ENCODE measurements at places on chromosomes 2 and 18. TPM values are rescaled to one million over a fixed set of nuclear protein-coding genes. Genes with fewer than 3 reads are reported as not detected.

The UCN gene
- total RNA-seq = 6.0 TPM

The SLC35G4 gene
- not detected for total RNA-seq

- DNase-seq = no peak
Measured at GRCh38 chr18:74217476-74218143, 69.3 kb downstream of the TIMM21 start.

DNA sequence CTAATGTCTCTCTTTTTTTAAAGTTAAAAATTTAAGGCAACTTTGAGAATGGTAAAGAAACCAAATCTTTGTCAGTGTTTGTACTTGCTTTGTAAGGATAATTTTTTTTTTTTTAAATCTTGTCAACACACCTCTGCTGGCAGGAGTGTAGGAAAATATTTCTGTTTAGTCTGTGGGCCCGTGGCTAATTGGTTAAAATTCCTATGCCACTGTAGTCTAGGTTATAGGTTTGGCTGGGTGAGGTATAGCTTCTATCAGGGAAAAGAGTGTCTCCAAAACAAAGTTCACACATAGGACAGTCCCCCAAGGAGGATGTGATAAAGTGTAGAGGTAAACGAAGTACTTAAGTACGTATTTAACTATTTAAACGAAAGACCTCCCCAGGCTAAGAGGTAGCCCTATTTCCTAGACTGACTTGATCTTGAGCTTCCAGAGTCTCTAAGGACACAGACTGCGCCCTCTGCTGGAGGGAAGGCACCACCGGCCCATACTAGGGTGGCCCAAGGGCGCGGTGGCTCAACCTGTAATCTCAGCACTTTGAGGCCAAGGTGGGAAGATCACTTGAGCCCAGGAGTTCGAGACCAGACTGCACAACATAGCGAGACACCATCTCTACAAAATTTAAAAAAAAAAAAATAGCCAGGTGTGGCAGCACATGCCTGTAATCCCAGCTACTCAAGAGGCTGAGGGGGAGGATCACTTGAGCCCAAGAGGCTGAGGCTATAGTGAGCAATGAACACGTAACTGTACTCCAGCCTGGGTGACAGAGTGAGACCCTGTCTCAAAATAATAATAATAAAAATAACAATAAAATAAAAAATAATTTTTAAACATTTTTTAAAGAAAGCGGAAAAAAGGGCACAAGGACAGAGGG, 8.9 kb downstream of the TEX44 start:
- peak; percentile 86 for DNase-seq

- DNase-seq = no peak
Measured at GRCh38 chr2:46352621-46353020, 55.4 kb downstream of the EPAS1 start.

DNA sequence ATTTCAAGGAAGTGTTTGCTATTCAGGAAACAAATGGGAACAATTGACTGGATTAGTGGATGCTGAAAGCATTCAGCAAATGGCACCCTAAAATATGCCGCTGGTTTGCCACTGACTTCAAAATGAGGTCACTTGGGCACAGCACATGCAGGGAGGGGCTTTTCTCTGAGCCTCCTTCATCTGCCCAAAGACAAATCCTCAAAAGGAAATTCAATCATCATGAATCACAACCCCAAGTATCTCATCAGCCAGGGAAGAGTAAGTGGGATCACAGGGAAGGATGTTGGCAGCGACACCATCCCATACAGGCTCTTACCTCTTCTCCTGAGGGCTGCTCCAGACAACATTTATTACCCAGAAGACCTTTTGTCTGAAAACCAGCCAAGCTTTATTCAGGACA, 14.4 kb upstream of the SP140L start:
- no peak for DNase-seq

- no peak for DNase-seq
Measured at GRCh38 chr2:201704536-201704935, 6.1 kb upstream of the MPP4 start.

- DNase-seq = no peak
Measured at GRCh38 chr18:64749884-64750283, 601.0 kb upstream of the LINC00305 start.

DNA sequence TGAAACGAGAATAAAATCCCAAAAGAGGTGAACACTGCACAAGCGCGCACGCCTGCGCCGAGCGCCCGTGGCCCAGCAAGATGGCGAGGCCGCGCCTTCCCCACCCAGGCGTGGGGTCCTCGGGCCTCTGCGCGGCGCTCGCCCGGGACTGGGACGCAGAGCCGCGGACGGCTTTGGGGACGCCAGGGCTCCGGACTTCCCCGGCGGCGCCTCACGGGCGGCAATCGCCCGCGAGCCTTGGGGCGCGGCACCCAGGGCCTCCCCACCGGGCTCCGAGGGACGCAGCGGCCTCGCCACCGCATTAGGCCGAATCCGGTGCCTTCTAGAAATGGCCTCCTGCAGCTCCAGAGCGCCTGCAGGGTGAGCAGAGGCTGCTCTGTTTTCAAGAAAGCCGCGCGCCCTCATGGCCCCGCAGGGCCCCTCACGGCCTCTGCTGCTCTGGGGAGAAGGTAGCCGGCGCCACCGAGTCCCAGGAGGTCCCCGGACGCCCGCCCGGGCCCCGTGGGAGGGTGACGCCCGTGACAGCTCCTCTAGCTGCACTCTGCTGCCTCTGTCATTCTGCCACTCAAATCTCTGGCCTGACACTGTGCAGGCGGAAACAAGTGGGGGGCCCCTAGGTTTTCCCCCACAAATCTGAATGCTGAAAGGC, 35.9 kb upstream of the POMC start:
- no peak for DNase-seq

DNA sequence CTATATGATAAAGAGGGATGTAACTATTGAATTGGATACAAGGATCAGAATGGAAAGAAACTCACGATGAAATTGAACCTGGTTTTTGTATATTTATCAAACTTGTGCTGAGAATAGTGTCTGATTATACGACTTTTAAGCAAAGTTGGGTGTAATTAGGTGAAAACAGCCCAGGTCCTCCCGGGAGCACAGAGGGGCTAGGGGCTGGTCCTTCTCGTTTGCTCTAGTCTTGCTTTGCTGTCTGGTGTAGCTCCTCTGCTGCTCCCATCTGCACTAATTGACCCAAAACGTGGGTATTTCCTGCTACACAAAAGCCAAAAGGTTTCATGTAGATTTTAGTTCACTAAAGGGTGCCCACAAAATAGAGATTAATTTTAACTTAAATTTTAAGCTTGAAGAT, 58.7 kb downstream of the HK2 start:
- DNase-seq = no peak

DNA sequence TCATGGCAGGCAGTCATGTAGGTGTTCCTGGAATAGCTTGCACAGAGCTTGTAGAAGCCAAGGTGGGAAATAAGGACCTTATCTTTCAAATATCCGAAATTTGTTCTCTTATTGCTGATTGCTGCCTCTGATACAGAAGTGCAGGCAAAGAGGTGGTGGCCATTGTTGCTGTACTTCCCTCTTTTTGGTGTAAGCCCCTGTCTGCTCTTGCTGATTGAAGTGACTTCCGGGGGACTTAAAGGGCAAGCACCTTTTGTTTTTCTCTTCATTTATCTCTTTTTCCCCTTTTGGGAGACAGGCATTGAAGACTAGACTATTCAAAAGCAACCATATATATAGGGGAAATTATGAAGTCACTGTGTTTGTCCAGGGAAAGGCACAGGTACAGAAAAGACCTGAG, 131.6 kb upstream of the OTX1 start:
- DNase-seq = no peak

GRCh38 chr18:62610351-62610700, 87.5 kb downstream of the ZCCHC2 start:
- no peak for DNase-seq

DNA sequence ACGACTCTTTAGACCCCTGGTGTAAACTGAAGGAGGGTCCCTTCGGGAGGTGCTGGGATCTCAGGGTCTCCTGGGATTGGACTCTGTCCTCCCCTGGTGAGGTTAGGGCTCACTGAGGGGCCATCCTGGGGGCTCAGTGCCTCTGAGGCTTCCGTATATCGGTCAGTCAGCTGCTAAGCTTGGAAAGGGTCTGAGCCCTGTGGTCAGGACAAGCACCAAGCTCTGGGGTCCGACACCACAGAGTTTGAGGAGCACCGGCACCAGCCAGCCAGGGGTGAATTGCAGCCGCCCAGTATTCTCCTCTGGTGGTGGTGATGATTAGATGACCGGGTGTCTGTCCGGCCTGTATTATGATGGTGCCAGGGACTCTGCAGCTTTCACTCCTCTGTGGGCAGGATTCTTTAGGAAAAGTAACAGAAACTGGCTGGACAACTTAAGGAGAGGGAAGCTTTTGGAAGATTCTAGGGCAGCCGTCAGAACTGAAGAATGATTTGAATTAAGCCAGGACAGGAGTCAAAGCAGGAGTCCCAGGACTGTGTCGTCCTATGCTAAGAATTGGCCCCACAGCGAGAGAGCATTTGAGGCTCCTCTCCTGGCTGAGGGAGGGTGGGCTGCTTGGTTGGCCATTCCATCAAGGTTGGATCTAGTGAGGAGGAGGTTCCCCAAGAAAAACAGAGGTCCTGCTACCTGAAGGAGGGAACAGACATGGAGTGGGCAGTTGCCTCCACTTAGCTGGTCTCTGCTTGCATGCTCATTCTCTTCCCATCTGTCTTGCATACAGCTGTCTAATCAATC, 158.6 kb upstream of the HS6ST1 start:
- DNase-seq = no peak

DNA sequence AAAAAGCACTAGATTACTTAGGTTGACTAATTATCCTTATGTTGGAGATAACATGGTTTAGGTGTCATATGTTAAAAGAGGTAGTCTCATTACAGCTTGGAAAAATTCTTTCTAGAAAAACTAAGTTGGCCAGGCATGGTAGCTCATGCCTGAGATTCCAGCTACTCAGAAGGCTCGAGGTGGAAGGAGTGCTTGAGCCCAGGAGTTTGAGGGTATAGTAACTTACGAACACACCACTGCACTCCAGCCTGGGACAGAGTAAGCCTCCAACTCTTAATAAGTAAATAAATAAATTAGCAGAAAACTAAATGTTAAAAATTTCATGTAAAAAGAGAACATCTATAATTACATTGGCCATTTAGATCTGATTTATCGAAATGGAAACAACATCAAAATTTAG, 177.2 kb downstream of the NR4A2 start:
- DNase-seq = no peak
